A549 treated with ZK216348 at 1 μM for 4 hours (cell line): ENCODE measurements at places on chromosomes 11 and 22. TPM values are rescaled to one million over a fixed set of nuclear protein-coding genes. Genes with fewer than 3 reads are reported as not detected.

The PRG3 gene
- total RNA-seq, result not detected in 5 replicates

The TPP1 gene
- 33.9 to 51.3 TPM (median 44.2 TPM) in 5 replicates for total RNA-seq

The SF1 gene
- total RNA-seq, result 158 to 212 TPM (median 184 TPM) in 5 replicates

The ARHGAP8 gene
- 1.2 to 2.0 TPM (median 1.4 TPM) in 5 replicates for total RNA-seq

The PANX2 gene
- 3.7 to 7.7 TPM (median 7.1 TPM) in 5 replicates for total RNA-seq

The ACTN3 gene
- total RNA-seq, result 0.15 TPM in 1 of 5 replicates, not detected in the others

The USP2 gene
- 0.42 to 1.1 TPM (median 0.70 TPM) in 5 replicates for total RNA-seq

The EI24 gene
- 98.9 to 117 TPM (median 103 TPM) in 5 replicates for total RNA-seq

The CHRM1 gene
- total RNA-seq, result 0.05 TPM in 1 of 5 replicates, not detected in the others

The LUZP2 gene
- total RNA-seq, result not detected in 5 replicates

The IRF7 gene
- total RNA-seq, result 3.3 to 7.2 TPM (median 6.7 TPM) in 5 replicates

The PDGFD gene
- 5.7 to 8.9 TPM (median 7.5 TPM) in 5 replicates for total RNA-seq
